Vagina (tissue), 2 donors: ENCODE measurements at places on chromosomes 5 and 9.
A peak's percentile ranks its signal among the peaks of the same experiment; 100 is the strongest.

DNA sequence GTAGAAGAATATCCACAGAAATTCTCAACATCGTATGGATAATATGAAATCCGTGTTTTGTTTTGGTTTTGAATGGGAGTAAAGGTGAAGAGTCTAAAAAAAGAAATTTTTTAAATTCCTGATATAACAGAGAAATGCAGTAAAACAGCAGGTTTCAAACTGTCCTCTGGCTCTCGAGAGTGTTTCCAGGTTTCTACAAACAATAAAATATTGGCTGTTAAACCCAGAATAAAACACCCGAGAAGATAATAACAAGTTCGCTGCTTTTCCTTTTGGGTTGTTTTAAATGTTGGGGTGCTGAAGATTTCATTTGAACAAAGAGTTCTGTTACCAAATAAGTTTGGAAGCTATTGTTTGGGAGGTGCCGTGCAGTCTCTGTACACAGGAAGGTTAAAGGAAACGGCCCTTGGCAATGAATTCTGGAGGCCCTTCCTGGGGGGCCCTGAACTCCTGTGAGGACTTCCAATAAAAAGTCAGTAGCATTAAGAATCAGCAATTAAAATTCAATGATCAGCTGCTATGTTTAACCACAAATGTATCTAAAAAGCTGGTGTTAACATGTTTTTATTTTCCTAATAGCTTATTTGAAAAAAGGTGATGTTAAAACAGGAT lies 215.8 kb downstream of the TSSK1B start:
- no peak for DNase-seq

DNA sequence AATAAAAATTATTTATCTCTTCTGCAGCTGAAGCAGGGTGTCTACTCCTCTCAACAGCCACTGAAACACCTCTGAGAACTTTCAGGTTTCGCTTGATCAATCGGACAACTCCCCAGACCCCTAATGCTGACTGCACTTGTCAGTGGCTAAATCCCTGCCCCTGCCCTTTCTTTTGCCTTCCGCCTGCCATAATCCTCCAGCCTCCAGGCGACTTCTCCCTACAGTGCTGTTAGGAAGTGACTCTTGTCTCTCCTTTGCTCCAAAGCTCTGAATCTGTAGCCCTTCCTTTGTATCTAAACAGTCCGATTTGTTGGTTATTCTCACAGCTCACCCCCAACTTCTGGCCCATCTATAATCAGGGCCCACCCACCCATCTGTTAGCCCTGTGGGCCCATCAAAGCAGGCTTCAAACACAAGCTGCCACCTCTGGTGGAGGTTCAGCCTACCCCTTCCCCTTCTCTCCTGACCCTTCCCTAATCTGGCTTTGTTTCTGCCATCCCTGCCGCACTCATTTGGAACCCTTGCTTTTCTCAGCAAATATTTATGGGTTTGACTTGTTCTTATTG lies 53.7 kb upstream of the IFNK start:
- DNase-seq: no peak

DNA sequence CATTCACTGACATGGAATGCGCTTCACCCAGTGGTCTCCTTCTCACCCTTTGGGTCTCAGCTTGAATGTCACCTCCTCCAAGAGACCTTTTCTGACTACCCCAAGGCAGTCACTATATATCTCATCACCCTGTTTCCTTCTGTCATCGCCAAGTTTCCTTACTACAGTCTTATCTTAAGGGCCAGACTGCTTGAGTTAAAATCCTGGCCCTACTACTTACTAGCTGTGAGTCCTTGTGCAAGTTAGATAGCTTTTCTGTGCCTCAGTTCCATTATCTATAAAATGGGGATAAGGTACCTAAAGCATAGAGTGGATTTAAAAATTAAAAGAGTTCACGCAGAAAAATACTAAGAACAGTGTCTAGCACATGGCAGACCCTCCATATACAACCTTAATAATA lies 132.4 kb downstream of the GABBR2 start:
- DNase-seq: no peak

DNA sequence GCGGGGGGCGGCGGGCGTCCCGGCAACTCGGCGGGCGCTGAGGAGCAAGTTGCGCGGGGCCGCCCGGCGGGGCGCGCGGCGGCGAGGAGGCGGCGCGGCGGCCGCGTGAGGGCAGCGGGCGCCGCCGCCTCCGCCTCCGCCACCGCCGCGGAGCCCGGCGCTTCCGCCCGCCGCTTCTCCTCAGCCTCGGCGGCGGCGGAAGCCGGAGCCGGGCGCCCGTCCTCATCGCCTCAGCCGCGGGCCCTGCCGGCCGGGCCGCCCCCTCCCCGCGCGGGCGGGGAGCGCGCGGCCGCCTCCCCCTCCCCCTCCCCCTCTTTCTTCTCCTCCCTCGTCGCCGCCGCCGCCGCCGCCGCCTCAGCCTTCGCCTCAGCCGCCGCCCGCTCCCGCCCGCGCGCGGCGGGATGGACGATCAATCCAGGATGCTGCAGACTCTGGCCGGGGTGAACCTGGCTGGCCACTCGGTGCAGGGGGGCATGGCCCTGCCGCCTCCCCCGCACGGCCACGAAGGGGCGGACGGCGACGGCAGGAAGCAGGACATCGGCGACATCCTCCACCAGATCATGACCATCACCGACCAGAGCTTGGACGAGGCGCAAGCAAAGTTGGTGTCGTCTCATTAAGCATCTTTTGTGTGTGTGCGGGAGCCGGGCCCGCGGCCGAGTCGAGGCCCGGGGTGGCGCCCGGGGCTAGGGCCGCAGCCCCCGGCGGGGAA lies at the start of gene PBX3:
PBX3 (plus strand) TSS at position 321 of the 712 bp plus-strand sequence.
- no peak for DNase-seq

- DNase-seq: peak; percentile 75
These were observed 131.4 kb downstream of the MRPL36 start for GRCh38 chr5:1668141-1668721.

DNA sequence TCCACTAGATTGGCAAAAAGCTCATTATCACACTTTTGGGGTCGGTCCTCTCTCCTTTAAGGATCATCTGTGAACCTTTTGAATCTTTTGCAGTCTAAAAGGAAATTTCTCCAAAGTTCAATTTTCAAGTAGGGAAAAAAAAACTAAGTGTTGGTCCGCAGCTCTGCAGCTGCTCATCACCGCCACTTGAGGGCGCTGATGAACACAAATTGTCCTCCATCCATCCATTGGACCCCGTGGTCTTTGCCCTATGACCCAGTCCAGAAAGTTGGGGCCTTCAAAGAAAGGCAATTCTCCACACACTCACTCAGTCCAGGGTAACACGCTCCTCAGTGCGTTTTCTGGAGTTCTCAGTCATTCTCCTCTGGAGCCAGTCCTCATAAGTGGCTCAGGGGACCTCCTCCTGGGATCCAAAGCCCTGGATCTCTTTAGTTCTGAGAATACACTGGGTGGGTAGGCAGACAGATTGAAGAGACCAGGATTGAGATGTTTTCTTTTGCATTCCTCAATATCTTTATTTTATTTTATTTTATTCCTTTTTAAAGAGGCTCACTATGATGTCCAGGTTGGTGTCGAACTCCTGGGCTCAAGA lies 63.6 kb upstream of the SLC28A3 start:
- DNase-seq: no peak

- no peak for DNase-seq
These were observed 25.8 kb upstream of the CARNMT1 start for GRCh38 chr9:75053869-75054268.

- DNase-seq: no peak
These were observed 144.6 kb downstream of the MELK start for GRCh38 chr9:36717276-36717675.

- no peak for DNase-seq
These were observed 52.5 kb downstream of the HRH2 start for GRCh38 chr5:175710326-175710725.

GRCh38 chr5:59956130-59956783 lies 62.7 kb upstream of the PDE4D start:
- no peak for DNase-seq
